Jurkat, Clone E6-1 (cell line): ENCODE measurements at places on chromosomes 1 and 21.

- peak; percentile 55 for DNase-seq
Measured at GRCh38 chr1:204102029-204102611, 29.2 kb downstream of the SOX13 start.

- DNase-seq = no peak
Measured at GRCh38 chr1:206495493-206496046, 11.8 kb upstream of the RASSF5 start.

DNA sequence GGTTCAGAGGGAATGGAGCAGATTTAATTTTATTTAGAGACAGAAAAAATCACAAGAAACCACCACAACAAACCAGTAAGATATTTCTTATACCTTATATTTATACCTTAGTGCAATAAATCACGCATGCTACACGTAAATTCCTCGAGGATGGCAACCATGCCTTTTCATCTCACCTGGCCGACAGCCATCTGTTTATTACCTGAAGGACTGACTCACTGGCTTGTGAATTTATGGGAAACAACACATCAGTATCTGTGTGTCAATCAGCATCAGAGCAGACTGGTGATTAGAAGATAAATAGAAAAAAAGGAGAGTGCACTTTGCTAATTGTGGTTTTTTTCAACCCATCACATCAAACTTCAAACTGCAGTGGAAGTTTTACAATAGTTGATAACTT lies 58.4 kb downstream of the S1PR1 start:
- DNase-seq = no peak

GRCh38 chr1:60978421-60979357 lies 103.7 kb upstream of the NFIA start:
- peak; percentile 25 for DNase-seq

DNA sequence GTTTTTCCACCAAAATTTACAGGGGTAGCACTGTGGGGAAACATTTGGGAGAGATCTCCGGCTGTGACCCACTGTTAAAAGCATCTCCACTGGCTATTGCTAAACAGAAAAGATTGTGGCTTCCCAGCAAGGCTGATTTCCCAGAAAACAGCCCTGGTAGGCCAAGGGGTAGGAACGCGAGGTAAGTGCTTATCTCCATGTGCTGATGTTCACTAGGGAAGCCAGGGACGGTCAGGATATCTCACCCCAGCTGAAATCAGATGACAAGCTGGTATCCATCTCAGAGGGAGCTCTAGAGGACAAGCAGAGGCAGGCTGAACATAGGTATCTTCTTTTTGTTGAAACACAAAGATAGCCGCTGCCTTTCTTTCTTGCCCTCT lies 63.6 kb downstream of the MIS18A start:
- DNase-seq = no peak

DNA sequence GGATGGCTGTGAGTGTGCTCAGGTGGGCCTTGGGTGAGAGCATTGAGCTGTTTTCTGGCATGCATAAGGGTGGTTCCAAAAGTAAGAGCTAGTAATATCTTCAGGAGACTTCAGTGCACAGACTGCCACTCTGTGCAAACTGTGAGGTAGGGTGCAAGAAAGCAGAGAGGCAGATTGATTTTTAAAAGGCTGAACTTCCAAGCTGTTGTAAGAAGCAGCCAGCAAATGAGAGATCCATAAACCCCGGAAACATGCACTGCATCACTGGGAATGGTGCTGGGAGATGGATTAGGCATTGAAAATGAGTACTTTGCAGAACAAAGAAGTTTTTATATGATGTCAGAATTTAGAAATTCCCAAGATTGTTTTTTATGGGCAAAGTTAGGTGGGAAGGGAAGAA lies 255.4 kb downstream of the TNR start:
- DNase-seq = no peak

- no peak for DNase-seq
Measured at GRCh38 chr1:54108156-54108555, 44.6 kb downstream of the CDCP2 start.

DNA sequence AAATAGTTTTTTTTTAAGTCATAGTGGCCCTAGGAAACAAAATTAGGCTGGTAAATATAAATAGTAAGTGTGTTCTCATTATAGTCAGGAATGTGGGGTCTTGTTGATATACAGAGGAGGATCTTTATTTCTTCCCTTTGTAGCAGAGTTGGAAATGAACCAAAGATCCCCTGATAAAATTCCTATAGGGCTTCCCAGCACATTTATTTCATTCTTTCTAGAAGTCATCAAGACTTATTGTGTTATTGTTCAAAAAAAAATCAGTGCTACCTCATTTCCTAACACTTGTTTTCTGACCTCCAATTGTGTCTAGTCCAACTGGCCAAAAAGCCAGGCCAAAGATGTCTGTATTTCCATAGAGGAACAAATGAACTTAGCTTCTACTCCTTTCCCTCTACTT lies 7.6 kb upstream of the PLEKHO1 start:
- no peak for DNase-seq

DNA sequence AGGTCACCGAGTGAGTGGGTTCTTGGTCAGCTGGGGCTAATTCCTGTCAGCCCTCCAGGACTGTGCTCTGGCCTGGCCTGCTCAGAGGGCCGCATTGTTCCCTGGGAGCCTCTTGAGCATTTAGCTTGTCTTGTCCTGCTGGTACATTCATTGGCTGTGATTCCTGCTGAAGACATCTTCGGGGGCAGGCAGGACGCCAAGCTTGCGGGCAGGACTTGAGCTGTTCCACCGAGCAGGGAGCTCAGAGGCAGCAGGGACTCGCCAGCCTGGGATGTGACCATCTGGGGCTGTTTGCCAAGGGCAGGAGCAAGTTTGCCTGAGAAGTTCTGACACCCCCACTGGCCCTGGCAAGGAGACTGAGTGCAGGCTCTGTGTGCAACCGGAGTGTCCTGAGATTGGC lies 7.0 kb upstream of the SLC26A9 start:
- no peak for DNase-seq

DNA sequence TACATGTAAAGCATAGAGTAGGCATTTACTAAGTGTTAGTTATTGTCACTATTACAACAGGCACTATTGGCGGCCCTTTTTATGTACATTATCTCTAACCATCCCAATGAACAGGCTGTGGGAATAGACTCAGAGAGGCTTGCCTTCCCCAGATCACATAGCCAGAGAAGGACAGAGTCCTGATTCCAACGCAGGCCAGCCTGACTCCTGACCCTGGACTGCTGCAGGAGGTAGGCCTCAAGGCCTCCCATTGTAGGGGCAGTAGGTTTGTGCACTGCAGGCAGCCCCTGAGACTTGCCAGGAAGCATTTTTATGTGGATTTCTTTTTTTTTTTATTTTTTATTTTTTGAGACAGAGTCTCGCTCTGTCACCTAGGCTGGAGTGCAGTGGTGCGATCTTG lies 6.4 kb upstream of the GFI1 start:
- DNase-seq = no peak

- DNase-seq = no peak
Measured at GRCh38 chr1:201275253-201275666, 8.0 kb upstream of the PKP1 start.

DNA sequence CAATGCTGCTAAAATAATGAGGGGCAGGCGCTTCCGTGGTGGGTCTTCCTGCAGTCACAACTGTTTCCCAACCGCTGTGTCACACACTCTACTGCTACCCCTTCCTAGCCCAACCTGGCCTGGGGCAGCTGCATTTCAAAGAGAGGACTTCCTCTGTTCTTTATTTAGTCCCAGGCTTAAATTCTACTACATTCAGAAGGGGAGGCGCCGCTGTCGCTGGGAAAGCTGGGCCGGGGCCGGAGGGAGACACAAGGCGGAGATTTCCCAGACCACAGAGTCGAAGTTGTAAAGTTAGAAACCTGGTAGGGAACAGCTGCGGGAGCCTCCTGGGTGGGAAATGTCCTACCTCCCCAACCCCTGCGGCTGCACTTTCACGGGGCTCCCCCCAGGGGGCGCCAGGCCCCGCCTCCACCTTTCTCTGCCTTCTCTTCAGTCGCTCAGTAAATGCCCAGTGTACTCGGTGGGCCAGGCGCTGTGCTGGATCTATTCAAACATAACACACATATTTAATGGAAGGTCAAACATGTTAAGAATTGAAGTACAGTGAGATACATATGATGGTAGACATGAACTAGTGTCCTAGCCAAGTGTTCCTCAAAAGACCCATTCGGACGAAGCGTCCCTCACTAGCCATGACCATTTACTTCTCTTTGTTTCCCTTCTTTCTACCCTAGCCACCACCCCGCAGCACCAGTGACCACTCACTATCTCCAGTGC lies 23.1 kb downstream of the DYRK3 start:
- peak; percentile 70 for DNase-seq

GRCh38 chr1:215001419-215002021 lies 81.0 kb upstream of the KCNK2 start:
- no peak for DNase-seq
